Posterior vena cava (tissue), 2 donors: ENCODE measurements at places on chromosomes 2 and 18. TPM values are rescaled to one million over a fixed set of nuclear protein-coding genes. Genes with fewer than 3 reads are reported as not detected.
A peak's percentile ranks its signal among the peaks of the same experiment; 100 is the strongest.

MSTN gene
- 1.3 TPM for total RNA-seq

HOXD12 gene
- total RNA-seq: not detected

CPO gene
- 0.32 TPM for total RNA-seq

- DNase-seq: no peak
These were observed 4.8 kb downstream of the LMAN2L start for GRCh38 chr2:96734880-96735583.

DNA sequence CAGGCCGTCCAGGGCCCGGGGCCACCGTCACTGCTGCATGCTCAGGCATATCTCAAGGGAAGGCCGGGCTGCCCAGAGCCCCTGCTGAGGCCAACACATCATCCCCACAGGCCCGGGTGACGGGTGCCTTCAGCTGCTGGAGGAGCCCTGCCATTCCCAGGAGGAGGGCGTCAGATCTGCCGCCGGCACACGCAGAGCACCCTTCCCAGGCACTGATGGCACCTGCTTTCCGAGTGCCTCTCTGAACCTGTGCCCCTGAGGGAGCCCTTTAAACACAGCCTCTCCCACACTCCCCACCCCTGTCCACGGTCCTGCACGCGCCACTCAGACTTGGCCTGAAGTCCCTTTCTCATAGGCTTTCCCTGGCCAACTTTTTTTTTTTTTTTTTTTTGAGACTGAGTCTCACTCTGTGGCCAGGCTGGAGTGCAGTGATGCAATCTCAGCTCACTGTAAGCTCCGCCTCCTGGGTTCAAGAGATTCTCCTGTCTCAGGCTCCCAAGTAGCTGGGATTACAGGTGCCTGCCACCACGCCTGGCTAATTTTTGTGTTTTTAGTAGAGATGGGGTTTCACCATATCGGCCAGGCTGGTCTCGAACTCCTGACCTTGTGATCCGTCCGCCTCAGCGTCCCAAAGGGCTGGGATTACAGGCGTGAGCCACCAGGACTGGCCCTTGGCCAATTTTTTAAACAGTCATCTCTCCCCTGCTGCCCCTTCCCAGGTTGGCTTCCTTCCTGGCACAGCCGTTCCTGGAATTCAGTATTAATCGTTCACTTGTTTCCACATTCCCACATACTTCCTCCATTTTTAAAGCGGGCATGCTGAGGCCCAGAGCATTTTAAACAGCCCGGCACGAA is 211.7 kb downstream of the NDUFA10 start:
- peak; percentile 82 for DNase-seq

GRCh38 chr2:119352357-119352756 is 14.3 kb downstream of the C2orf76 start:
- DNase-seq: no peak

- no peak for DNase-seq
These were observed 21.9 kb downstream of the RPRD1A start for GRCh38 chr18:36045241-36045991.
